ENCODE measurements at places on chromosomes 11 and 22.

- DNase-seq, result no peak
Measured at GRCh38 chr11:122649116-122649515, 6.4 kb upstream of the UBASH3B start.

DNA sequence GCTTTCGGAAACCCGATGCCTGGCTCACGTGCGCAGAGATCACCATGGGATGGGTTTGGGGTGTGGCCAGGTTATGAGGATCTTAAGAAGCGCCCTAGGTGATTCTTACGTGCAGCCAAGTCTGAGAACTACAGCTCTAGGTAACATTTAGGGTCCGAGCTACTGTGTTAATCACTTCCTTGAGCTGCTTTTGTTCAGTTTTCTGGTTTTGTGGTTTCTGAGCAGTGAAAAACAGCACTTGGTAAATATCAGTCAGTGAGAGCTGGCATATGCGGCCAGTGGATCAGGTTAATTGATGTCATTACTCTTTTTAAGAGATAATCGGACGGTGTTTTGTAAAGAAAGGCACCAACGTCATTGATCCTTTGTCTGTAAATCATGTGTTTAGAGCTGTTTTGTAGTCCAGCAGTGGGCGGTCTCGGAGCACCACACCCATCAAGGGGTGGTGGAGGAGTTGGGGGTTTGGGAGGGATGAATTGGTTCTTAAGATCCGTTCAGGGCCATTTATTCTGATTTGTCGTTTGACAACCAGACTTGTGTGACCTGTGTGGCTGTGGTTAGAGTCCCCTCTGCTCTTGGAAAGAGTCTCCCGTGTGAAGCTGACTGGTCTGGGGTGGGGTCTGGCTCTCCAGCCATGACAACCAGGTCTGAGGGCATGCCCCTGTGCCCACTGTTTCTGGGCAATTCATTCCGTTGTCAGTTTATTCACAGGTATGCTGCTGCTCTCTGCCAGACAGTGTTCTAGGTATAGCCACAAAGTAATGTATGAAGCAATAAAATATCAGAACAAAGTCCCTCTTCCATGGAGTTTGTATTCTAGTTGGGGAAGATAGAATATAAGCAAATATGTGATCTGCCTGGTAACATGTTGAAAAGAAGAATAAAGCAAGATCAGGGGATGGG lies 61.9 kb upstream of the SORL1-AS1 start:
- no peak for DNase-seq

- no peak for DNase-seq
Measured at GRCh38 chr11:46348566-46349401, 1.5 kb downstream of the DGKZ start.

DNA sequence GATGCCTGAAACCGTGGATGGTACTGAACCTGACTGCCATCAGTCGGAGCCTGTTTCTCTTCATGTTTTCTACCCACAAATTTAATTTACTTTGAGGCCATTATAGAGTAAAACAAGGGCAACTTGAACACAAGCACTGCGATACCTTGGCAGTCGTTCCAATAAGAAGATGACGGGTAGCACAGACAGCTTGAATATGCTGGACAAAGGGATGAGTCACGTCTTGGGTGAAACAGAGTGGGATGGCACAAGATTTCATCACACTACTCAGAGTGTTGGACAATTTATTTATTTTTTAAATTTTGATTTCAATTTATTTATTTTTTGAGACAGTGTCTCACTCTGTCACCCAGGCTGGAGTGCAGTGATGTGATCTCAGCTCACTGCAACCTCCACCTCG lies 5.7 kb downstream of the DIXDC1 start:
- no peak for DNase-seq

DNA sequence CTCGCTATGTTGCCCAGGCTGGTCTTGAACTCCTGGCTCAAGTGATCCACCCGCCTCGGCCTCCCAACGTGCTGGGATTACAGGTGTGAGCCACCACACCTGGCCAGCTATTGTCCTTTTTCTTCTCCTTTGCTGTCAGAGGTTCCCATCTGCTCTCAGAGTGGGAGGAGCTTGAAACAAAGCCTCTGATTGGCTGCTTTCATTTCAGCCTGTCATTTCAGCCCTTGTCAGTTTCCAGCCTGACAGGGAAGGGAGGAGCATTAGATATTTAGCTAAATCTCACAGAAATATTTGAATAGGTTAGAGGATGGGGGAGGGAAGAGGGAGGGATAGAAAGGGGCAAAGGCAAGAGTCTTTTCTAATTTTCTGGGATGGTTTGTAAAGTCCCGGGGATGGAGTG lies 8.7 kb downstream of the SLC22A6 start:
- DNase-seq, result peak; percentile 26

GRCh38 chr11:103591554-103591953 lies 444.9 kb upstream of the DDI1 start:
- DNase-seq, result no peak

- DNase-seq, result no peak
Measured at GRCh38 chr11:95714843-95715776, 74.5 kb downstream of the FAM76B start.

- no peak for DNase-seq
Measured at GRCh38 chr22:20427945-20428417, 9.6 kb downstream of the SCARF2 start.

GRCh38 chr11:89381094-89381493 lies 110.1 kb downstream of the NOX4 start:
- DNase-seq, result peak; percentile 89

- DNase-seq, result no peak
Measured at GRCh38 chr11:129458756-129459535, 83.3 kb downstream of the BARX2 start.

DNA sequence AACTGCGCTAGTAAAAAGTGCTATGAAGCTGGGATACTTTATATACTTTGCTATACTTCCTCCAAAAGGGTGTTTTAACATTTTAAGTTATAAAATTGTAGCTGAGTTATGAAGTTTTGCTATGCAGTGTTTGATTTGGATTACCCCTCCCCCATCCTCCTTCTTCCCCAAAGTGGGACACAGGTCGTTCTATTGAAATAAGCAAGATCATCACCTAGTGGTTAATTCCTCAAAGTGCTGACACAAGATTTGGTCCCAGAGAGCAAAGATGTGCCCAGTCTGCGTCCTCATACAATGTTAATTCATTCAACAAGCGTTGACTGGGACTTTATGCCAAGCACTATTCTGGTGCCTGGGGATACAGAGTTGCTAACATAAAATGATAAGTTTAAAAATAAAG lies 78.5 kb downstream of the SPON1 start:
- no peak for DNase-seq

DNA sequence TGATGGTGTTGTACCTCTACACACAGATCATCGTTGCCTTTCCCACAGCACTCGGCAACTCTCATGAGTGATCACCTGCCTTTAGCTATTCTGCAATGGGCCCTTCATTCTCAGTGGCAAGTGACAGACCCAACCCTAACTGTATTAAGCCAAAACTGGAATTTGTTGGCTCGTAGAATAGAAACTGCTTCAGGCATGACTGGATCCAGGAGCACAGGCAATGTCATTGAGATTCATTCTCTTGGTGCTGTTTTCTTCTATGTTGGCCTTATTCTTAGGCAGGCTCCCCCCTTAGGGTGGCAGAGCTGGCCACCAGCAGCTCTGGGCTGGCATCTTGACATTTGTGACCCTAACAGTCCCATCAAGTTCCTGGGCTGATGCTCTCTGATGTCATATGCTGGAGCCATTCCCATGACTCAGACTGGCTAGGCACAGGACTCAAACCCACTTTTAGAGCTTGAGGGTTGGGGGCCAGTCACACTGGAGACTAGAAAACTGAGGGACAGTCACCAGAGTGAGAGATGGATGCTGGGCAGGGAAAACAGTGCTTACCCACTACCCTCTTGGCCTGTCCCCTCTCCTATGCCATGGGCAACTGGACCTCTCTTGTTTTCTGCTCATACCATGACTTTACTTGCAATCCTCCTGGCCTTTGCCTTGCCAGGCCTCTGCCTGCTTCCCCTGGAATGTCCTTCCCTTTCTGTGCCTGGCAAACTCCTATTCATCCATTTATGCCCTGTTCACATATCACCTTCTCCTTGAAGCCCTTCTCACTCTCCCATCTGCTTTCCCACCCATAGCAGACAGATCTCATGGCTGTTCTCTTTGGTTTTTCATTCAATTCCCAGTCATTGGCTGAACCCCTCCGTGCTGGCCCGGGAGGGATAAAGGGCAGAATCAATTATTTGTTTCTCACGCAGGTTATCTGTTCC lies 7.1 kb upstream of the CDC42EP2 start:
- no peak for DNase-seq

DNA sequence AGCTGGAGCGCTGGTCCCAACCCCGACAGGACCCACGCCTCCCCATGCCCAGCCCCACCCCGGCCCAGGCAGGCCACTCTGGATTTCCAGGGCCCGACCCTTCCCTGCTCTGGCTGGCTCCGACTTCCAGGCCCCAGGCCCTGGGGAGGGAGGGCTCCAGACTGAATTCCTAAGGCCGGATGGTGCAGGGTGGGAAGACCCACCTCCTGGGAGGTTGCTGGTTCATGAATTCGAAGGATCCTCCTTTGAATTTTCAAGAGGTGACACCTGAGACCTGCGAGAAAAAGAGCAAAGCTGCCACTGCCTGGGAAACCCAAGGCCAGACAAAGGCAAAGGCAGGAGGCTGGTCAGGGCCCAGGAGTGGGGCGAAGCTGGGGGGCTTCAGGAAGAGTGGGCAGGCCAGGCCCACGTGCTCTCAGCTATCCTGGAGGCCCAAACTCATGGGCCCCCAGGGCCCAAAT lies 47.0 kb upstream of the LINC01488 start:
- DNase-seq, result no peak

- no peak for DNase-seq
Measured at GRCh38 chr11:111736621-111737443, 29.4 kb downstream of the PPP2R1B start.

DNA sequence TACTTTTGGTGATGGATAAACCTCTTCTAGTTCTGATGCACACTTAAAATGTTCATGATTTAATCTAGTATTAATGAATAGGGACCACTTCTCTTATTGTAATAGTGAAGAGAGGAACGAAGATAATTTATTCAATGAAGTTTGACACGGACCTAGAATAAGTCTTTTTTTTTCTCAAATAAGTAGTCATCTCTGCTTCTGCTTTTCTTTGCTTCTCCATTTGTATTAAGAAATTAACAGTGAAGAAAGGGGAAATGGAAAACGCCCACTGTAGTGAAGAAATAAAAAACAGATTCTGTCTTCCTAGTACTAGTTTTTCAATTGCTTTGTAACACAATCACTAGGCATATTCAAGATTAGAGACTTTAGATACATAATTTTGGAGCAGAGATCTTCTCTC lies 73.0 kb downstream of the CD44 start:
- DNase-seq, result no peak

- DNase-seq, result no peak
Measured at GRCh38 chr11:44138980-44139379, 43.5 kb downstream of the EXT2 start.

GRCh38 chr11:120289426-120289825 lies 35.7 kb upstream of the TLCD5 start:
- no peak for DNase-seq

- no peak for DNase-seq
Measured at GRCh38 chr11:96815236-96815635, 425.4 kb downstream of the JRKL start.

DNA sequence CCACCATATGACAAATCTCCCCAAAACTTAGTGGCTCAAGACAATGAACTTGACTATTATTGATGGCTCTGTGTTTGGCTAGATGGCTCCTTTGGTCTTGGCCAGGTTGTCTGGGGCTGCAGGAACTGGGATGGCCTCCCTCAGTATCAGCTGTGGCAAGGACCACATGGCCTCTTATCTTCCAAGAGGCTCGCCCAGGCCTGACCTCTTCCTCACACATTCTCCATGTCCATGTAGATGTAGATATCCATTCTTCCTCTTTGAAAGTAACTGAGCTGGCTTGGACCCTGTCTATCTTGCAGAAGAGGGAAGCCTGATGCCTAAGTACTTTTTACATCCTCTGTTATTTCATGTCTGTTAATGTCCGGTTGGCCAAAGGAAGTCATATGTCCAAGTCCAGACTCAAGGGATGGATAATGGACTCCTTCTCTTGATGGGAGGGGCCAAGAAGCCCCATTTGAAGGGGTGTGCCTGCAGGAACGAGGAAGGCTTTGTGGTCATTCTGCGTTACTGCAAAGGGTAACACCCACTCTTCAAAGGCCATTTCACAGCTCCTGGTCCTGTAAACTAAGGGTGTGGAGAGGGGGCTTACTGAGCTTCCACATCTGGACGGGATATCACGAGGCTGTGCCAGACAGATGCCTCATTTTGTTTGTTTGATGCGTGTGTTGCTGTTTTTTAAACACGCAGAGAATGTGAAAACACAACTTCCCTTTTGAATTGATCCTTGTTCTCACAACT lies 87.1 kb downstream of the GRIK4 start:
- DNase-seq, result no peak

- no peak for DNase-seq
Measured at GRCh38 chr11:73972620-73973449, 9.8 kb downstream of the UCP2 start.

- no peak for DNase-seq
Measured at GRCh38 chr11:60857378-60858232, 1.9 kb upstream of the PTGDR2 start.

DNA sequence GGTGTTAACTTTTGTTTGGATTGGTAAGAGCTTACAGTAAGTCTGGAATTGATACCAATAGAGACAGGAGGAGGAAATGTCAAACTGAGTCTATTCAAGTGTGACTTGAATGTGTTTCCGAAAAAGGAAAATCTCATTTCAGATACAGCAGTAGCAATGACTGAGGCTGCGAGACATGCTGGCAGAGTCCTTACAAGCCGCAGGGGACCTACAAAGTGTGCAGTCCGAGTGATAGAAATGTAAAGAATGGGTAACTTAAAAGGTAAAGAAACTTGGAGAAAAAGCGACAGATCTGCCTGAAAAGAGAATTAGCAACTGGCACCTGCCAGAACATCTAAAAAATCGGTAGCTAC lies 444 bp downstream of the CWF19L2 start:
- peak; percentile 2 for DNase-seq

GRCh38 chr22:46183733-46184132 lies 33.4 kb downstream of the PPARA start:
- DNase-seq, result no peak

DNA sequence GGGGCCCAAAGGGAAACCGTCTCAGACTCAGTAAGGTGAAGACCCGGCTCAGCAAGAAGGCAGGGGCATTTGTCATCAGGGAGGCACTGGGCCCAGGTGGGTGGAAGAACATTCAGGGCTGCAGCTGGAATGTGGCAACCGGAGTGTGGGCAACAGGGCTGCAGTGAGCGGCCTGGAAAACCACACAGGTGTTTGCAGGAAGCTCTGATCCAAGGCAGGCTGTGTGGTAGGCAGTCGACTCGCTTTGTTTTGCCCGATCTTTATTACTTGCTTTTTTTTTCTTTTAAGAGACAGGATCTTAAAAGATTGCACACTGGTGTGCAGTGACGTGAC lies 82.8 kb downstream of the DGCR2 start:
- DNase-seq, result no peak

DNA sequence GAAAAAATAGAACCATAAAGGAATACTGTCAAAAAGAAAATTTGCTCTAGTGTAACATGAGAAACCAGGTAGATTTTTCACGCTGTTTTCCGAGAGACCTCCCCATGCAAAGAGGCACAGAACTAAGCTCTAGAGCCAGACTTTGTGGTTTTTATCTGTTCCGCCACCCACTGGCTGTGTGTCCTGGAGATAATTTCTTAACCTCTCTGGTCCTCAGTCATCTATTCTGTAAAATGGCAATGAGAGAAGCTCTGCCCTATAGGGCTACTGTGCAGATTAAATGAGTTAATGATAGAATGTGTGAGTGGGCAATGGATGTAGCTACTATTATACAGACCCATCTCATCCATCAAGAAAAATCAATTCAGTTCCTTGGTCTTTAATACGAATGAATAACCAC lies 9.4 kb upstream of the SIGIRR start:
- no peak for DNase-seq

GRCh38 chr11:33731723-33732531 lies 4.3 kb downstream of the CD59 start:
- no peak for DNase-seq

Measured in trophoblast cell (in vitro differentiated cells and primary cell).